ENCODE measurements at places on chromosomes 2 and 18. TPM values are rescaled to one million over a fixed set of nuclear protein-coding genes. Genes with fewer than 3 reads are reported as not detected.

The SLC66A3 gene
- 12.6 TPM for polyA plus RNA-seq

The RGPD4 gene
- not detected for polyA plus RNA-seq

The DNAJC5G gene
- polyA plus RNA-seq: 0.34 TPM

The ASB18 gene
- 14.5 TPM for polyA plus RNA-seq

The ASXL2 gene
- polyA plus RNA-seq: 11.4 TPM

The FBLN7 gene
- 8.5 TPM for polyA plus RNA-seq

The REG3A gene
- polyA plus RNA-seq: not detected

The UBXN2A gene
- 18.0 TPM for polyA plus RNA-seq
